Umbilical cord (tissue), 2 donors: ENCODE measurements at places on chromosomes 7 and 10. TPM values are rescaled to one million over a fixed set of nuclear protein-coding genes. Genes with fewer than 3 reads are reported as not detected.

Gene ZNF398
- total RNA-seq = 13.5 TPM

Gene COL17A1
- total RNA-seq = 175 TPM

Gene CNNM1
- total RNA-seq = 0.72 TPM

Gene FAM241B
- not detected for total RNA-seq

Gene MPP7
- total RNA-seq = 39.0 TPM

Gene HTR7
- 6.0 TPM for total RNA-seq

Gene FAM25A
- total RNA-seq = not detected

DNA sequence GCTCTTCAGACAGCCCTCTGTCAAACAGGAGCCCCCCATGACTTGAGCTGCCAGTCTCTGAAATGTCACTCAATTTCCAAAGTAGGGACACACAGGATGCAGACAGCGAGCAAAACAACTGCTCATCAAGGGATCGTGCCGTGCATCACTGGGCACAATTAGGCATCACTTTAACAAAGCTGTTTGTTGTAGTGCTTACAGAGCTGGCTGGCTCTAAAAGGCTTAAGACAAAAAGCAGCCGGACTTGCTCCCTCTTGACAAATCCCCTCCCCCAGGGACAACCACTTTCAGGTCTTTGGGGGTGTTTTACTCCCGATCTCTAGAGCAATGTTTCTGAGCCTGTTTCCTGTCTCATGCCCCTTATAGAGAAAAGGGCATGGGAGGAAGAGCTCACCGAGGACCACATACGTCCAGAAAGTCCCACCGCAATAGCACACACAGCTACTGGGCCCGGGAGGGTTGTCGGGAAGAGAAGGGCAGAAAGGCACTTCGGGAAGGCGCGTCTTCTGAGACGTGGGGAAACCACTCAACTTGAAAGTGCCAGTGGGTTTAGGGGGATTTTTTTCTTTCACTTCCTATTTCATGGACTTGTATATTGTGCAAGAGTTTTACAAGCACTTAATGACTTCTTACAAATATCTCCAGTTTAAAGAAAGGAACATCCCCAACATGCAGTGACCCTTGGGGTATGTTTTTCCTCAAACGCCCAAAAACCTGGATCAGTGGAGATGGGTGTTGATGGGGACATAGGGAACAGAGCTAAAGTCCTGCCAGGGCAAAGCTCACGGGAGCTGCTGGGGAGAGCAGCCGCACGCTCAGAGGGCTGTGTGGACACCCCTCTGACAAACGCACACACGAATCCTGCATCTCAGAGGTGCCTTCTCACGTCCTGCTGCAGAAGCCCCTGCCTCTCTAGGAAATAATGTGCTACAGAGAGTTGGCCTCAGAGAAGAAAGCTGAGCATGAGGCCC is 27.1 kb downstream of the LRRC20 start:
- DNase-seq = peak; percentile 57

- DNase-seq = no peak
These were observed 92.2 kb upstream of the ZPBP start for GRCh38 chr7:50185208-50185607.

- no peak for DNase-seq
These were observed 11.8 kb downstream of the NCOA4 start for GRCh38 chr10:46018453-46019176.

GRCh38 chr10:132858121-132859081 is 72.5 kb upstream of the NKX6-2 start:
- DNase-seq = no peak

DNA sequence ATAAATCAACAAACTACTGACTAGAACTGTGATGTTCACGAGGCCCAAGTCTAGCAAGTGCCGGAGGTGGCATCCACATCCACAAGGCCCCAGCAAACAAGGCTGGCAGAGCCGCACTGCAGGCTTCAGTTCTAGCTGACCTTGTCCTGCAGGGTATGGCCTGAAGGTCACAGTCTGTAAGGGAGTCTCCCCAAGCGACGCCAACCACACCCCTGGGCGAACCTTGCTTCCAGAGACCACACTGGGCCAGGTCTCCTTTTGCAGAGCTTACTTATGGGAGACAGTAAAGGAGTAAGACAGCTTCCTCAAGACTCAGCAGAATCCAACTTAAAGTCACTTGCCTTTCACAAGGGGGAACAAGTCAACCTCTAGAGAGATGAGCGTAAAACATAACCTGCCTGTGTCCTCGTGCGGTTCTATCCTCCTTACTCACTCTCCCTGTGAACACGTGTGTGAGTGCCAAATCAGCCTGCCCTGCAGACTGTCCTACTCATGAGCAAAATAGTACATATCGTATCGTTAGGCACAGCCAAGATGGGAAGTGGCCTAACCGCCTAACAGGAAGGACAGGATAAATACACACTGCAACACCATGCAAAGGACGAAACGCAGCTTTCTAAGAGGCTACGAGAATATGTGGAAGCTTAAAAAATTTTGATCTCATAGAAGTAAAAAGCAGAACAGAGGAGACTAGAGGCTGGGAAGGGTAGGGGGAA is 22.7 kb downstream of the FAM53B start:
- DNase-seq = no peak

DNA sequence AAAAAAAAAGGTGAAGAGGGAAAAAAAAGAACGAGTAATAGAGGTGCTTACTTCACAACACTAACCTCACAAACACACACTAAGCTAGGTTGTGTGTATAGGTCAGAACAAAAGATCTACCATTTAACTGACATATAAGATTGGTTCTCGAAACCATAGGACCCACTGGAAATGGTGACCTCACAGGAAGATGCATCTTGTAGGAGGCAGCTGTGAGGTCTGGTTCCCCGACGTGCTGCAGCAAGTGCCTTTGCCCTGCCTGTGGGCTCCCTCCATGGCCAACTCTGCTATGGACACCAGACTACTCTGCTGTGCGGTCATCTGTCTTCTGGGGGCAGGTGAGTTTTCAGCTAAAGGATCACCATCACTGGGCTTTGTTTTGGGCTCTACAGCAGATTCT is 133.8 kb upstream of the PRSS1 start:
- no peak for DNase-seq

DNA sequence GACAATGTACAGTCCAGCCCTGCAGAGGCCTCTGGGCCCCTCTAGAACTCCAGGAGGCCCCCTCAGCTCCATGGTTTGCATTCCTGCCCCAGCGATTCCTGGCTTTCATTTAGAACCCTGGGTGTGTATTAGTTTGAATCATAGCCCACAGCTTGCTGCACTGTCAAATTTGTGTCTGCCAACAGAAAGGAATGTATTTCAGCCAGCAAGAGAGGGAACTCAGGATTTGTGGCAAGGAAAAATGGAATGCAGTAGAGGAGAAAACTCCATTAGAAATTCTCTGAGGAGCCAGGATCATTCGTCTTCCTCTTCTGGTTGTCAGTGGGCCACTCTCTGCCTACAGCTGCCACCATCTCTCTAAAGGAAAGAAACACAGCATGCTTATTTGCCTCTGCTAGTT is 27.9 kb upstream of the WDR11 start:
- peak; percentile 74 for DNase-seq

- DNase-seq = no peak
These were observed 28.3 kb upstream of the CCDC6 start for GRCh38 chr10:59934701-59935100.

DNA sequence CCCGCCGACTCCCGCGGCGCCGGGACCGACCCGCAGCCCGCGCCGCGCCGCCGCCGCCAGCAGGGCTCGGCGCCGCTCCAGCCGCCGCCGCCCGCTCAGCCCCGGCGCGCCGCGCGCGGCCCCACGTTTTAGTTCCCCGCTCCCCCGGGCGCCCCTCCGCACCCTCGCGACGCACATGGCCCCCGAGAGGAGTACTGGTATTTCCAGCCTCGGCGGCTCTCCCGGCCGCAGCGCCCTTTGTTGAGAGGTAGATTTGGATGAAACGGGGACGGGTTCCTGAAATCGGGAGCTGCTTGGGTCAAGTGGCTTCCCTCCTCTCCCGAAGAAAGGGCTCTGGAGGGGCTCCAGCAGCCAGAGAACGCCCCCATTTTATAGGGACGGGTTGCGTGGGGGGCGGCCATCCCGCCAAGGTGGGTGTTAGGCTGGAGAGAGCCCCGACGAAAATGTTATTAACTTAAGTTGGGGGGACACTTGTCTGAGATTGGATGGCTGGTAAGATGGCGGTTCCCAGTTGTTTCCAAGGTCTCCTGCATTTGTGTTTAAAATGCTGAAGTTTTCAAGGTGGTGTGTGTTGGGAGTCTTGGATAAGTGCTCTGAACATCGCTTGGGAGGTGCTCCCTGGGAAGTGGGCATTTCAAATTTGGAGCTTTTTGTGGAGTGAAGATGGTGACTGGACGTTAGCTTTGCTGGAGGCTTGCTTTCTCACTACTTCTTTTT is 1.2 kb downstream of the BMI1 start:
- no peak for DNase-seq

DNA sequence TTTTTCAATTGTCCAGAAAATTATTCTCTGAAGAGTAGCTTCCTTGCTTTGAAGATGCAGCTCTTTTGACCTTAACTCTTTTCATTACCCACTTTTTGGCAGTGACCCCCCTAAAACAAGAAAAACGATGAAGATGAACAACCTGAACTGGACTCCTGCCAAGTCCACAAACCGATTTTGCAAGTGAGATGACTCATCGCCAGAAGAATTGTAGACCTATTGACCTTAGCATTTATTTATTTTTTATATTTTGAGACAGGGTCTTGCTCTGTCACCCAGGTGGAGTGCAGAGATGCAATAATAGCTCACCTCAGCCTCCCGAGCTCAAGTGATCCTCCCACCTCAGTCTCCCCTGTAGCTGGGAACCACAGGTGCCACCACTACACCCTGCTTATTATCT is 859.2 kb downstream of the GATA3 start:
- peak; percentile 5 for DNase-seq
